Nephron progenitor cell (in vitro differentiated cells): ENCODE measurements at places on chromosomes 3 and 15.

GRCh38 chr3:127411083-127411727 lies 123.4 kb upstream of the PRR20G start:
- H3K4me1 ChIP-seq, result peaks cover 39% of the 10 kb centered on the region
- no peak overlapping the region for H3K4me3 ChIP-seq
- no peaks in the 10 kb centered on the region for H3K36me3 ChIP-seq
- DNase-seq, result no peak
- no peak overlapping the region for H3K27ac ChIP-seq

- H3K27me3 ChIP-seq, result peaks cover 4% of the 10 kb centered on the region
- no peak overlapping the region for H3K27ac ChIP-seq
- no peak for DNase-seq
- H3K4me3 ChIP-seq, result no peak overlapping the region
- peaks cover 8% of the 10 kb centered on the region for H3K36me3 ChIP-seq
Measured at GRCh38 chr3:177464392-177465256, 267.3 kb upstream of the TBL1XR1 start.

- no peak for DNase-seq
- H3K36me3 ChIP-seq, result peaks cover 40% of the 10 kb centered on the region
- H3K27ac ChIP-seq, result no peak overlapping the region
- no peak overlapping the region for H3K4me3 ChIP-seq
Measured at GRCh38 chr3:44396200-44397171, 57.9 kb downstream of the TCAIM start.

DNA sequence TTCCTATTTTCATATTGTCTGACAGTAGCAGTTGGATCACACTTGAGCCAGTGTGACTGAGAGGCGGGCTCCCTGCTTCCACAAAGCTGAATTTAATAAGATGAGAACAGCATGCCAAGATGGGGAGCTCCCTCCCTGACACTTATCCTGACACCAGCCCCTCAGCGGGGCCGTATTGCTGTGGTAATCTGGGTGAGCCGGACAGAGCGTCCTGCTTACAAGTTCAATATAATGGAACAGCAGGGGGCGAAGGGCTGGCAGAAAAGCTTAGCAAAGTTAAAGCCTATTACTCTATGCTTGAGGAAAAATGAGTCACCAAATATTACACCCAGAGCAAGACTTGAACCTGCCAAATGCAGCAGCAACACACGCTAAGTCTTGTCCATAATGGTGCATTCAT lies 163.8 kb upstream of the CMC1 start:
- H3K4me3 ChIP-seq, result no peak overlapping the region
- peak; percentile 2 for DNase-seq
- H3K27me3 ChIP-seq, result peaks cover 3% of the 10 kb centered on the region
- no peaks in the 10 kb centered on the region for H3K36me3 ChIP-seq

DNA sequence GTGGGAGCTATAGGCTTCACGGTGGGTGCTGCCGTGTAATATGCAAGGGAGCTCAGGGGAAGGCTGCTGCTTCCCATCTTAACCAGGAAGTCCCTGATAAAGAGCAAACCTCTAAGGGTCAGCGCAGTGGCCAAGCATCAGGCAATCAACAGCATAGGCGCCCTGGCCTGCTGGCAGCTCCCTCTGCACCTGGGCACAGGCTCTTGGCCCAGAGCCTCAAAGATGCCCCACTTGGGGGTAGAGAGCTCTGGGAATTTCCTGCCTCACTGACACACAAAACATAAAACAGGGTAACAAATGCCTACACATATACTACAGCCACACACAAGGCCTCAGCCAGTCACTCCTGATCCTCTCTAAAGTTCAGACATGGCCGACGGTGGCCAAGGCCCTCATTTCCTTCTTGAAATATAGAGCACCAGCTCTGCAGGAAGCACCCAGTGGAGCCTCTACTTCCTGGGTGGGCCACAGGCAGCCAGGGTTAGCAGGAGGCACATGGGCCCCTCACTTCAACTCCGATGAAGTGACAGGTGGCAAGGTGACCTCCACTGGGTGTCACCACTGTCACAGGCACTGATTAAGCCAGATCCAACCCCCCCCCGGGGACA lies 20.5 kb downstream of the SLC41A3 start:
- no peak overlapping the region for H3K4me3 ChIP-seq
- peaks cover 19% of the 10 kb centered on the region for H3K4me1 ChIP-seq
- DNase-seq, result no peak
- no peak overlapping the region for H3K27ac ChIP-seq
- no peaks in the 10 kb centered on the region for H3K27me3 ChIP-seq

- H3K27ac ChIP-seq, result no peak overlapping the region
- peaks cover 15% of the 10 kb centered on the region for H3K4me1 ChIP-seq
- peaks cover 17% of the 10 kb centered on the region for H3K36me3 ChIP-seq
- no peak overlapping the region for H3K4me3 ChIP-seq
- H3K27me3 ChIP-seq, result no peaks in the 10 kb centered on the region
- no peak for DNase-seq
Measured at GRCh38 chr15:31606194-31606669, 279.6 kb downstream of the KLF13 start.

DNA sequence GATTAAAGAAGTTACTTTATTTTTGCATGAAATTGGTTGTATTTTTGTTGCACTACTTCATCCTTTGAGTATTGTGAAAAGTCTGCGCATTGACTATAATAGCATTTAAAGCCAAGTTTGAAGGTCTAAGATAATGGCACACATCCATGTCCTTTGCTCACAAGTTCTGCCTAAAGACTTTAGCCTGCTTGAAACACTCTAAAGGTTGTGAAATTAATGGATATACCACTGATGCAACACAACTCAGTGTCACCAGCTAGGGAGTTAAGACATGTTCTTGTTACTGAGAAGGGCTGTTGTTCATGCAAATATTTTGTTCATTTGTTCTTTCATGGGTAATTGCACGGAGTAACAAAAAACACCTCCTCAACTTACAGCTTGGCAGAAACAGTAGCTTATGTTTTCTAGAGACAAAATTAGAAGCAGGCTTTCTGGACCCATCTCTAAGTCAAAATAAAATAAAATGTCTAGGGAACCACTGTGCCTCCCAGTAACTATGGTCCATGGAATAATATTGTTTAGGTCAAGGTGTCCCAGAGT lies 83.9 kb downstream of the PPARG start:
- H3K4me1 ChIP-seq, result no peaks in the 10 kb centered on the region
- H3K27ac ChIP-seq, result no peak overlapping the region
- no peak for DNase-seq
- H3K36me3 ChIP-seq, result no peaks in the 10 kb centered on the region

DNA sequence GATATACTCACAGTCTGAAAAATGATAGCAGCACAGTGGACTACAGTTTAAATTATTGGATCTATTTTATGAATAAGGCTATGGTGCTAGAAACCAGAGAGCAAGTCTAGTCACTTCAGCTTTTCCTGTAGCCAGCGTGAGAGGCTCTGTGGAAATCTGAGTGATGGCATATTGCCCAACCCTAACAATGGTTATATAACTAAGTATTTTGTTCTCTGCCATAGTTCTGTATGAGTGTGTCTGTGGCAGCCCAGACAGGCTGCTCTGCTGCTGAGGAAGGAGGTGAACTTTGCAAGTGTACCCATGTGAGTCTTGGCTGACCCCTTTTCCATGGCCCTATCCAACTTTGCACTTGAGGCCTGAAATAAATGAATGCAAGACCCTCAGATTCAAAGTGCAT lies 105.7 kb downstream of the LRTM1 start:
- no peak for DNase-seq
- no peak overlapping the region for H3K4me3 ChIP-seq
- peaks cover 4% of the 10 kb centered on the region for H3K27me3 ChIP-seq
- H3K27ac ChIP-seq, result no peak overlapping the region

DNA sequence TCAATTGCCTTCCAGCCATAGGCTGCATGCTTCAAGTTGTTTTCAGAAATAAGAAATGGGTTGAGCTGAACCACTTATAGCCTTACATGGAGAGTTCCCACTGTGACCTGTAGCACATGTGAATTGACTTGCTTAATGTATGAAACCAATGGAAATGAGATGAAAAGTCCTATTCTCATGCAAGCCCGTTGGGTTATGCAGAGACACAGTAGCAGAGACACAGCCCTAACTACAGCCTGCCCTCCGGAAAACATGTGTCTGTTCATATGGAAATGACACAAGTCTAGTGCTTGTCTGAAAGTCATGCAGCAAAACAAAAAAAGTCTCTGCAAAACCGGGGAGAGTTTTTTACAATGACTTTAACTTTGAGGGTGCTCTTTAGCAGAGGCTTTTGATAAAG lies 14.5 kb downstream of the HIGD2B start:
- peaks cover 12% of the 10 kb centered on the region for H3K27me3 ChIP-seq
- no peak overlapping the region for H3K4me3 ChIP-seq
- H3K27ac ChIP-seq, result no peak overlapping the region
- H3K4me1 ChIP-seq, result peaks cover 5% of the 10 kb centered on the region
- no peak for DNase-seq
- no peaks in the 10 kb centered on the region for H3K36me3 ChIP-seq

GRCh38 chr3:195040773-195041520 lies 230.0 kb downstream of the XXYLT1 start:
- DNase-seq, result no peak
- peaks cover 52% of the 10 kb centered on the region for H3K4me1 ChIP-seq
- H3K4me3 ChIP-seq, result no peak overlapping the region
- H3K27ac ChIP-seq, result no peak overlapping the region
- no peaks in the 10 kb centered on the region for H3K36me3 ChIP-seq

DNA sequence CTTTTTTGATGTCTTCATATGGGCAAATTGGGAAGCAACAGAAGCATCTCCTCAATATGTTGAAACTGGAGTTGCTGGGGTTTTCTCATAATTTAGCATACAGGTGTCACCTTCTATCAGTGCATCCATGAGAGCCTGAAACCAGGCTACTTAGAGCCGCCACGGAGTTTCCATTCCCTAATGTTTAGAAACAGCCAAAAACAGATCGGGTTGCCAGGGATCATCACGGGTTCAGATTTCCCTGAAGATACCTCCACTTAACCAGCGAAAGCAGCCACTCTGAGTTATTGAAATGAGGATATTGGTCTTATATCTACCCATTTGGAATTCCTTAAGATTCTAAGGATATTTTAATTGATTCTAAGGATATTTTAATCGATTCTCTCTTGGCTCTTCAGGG lies 14.5 kb downstream of the TERB2 start:
- H3K27me3 ChIP-seq, result peaks cover 11% of the 10 kb centered on the region
- no peak overlapping the region for H3K27ac ChIP-seq
- H3K36me3 ChIP-seq, result no peaks in the 10 kb centered on the region
- H3K4me1 ChIP-seq, result peaks cover 6% of the 10 kb centered on the region

- H3K4me3 ChIP-seq, result no peak overlapping the region
- DNase-seq, result no peak
- no peaks in the 10 kb centered on the region for H3K4me1 ChIP-seq
- H3K36me3 ChIP-seq, result no peaks in the 10 kb centered on the region
- H3K27me3 ChIP-seq, result peaks cover 8% of the 10 kb centered on the region
Measured at GRCh38 chr3:69406163-69406562, 20.3 kb upstream of the FRMD4B start.

DNA sequence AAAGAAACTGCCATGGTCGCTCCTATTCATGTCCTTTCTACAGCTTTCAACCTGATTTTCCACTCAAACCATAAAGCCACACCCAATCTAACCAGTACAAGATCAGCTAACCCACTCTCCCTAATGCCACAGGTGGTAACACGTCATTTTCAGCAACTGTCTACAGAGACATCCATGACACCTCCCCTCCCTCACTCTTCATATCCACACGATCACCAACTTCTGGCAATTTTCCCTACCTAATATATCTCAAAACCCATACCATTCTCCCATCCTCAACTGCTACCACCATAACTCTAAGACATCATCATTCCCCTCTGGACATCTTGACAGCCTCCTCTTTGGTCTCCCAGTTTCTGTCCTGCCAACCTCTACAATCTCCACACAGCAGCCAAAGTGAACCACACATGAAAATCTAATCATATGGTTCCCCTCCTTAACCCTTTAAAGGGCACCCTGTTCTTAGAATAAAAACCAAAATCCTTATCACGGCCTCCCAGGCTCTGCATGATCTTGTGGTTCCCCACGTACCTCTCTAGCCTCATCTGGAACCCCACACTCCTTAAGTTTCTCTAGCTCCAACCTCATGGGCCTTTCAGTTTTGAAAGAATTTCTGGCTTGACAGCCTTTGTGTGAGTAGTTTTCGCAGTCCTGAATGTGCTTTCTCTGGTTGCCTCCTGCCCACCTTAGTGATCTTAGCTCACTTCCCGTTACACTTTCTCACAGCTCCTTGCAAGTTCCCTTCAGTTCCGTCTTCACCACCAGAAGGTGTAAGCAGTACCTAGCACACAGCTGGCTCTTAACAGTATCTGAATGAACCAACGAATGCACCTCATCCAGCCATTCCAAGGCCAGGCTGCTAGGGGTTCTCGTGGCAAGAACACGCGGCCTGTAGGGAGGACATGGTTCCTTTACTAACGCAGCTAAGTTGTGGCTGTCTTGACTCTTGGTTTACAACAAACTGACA lies 33.4 kb downstream of the SPINK8 start:
- DNase-seq, result no peak
- H3K36me3 ChIP-seq, result peaks cover 60% of the 10 kb centered on the region
- peaks cover 6% of the 10 kb centered on the region for H3K27me3 ChIP-seq

DNA sequence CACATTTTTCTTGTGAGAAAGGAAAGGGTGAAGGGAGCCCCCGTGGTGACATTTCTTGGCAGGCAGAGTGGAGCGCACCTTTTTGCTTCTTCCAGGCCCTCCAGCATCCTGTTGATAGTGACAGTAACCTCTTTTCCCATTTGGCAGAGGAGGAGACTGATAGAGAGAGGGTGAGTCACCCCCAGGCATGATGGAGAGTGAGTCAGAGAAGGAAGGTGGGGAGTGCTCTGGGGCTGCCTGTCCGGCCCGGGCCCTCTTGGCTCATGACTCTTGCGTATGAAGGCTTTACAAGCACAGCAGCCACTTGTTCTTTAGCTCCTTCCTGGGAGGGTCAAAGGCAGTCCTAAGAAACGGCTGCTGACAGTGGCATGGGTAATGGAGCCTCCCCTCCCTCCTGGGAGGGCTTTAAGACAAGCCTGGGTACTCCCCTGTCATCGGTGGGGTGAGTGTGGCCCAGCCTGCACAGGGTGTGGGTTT lies 16.0 kb downstream of the ANKRD63 start:
- H3K4me3 ChIP-seq, result no peak overlapping the region
- no peak for DNase-seq
- H3K27ac ChIP-seq, result no peak overlapping the region
- H3K27me3 ChIP-seq, result peaks cover 11% of the 10 kb centered on the region
- no peaks in the 10 kb centered on the region for H3K36me3 ChIP-seq
- H3K4me1 ChIP-seq, result peaks cover 58% of the 10 kb centered on the region

- no peak overlapping the region for H3K27ac ChIP-seq
- no peak for DNase-seq
- H3K4me3 ChIP-seq, result no peak overlapping the region
- H3K4me1 ChIP-seq, result no peaks in the 10 kb centered on the region
- H3K27me3 ChIP-seq, result no peaks in the 10 kb centered on the region
- H3K36me3 ChIP-seq, result no peaks in the 10 kb centered on the region
Measured at GRCh38 chr3:172530566-172530965, 7.3 kb upstream of the TNFSF10 start.
